AML-193 (cell line): ENCODE measurements at places on chromosomes 16 and 17.

GRCh38 chr16:31465788-31466370 lies 6.1 kb upstream of the TGFB1I1 start:
- no peak for DNase-seq

GRCh38 chr17:50947782-50948543 lies 81.8 kb upstream of the TOB1 start:
- no peak for DNase-seq

GRCh38 chr17:32491371-32492263 lies 4.8 kb downstream of the CDK5R1 start:
- DNase-seq, result no peak

DNA sequence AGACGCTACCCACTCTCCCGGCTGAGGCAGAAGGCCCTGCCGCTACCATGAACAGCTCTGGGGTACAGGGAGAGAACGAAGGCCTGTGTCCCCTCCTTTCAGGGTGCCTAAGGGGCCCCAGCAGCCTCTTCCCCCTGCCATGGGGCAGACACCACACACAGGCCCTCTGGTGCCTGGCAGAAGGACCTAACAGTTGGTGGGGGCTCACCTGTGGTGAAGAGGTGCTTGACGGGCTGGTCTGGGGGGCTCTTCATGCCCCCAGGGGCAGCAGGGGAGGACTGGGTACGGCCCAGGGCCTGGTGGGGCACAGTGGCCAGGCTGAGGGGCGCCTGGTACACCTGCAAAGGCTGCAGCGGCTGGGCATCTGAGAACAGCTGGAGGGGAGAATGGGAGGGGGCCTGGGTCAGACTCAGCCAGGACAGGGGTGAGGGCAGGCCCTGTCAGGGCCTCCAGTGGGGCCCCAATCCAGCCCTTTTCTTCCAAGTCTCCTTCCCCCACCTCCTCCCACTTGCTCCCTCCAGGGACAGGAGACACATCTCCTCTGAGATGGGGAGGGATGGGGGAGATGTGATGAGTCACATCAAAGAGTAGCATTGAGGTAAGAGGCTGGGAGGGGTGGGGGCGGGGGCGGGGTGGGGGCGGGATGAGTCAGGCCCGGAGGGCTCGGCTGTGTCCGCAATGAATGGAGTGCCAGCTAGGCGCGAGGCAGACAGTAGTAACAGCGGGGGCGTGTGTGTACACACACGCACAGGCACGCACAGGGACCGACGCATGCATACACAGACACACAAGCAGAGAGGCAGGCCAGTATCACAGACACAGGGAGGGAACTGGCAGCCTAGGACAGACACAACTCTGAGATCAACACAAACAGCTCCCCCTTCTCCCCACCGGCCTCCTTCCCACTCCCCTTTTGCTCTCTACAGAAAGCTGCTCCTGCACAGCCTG lies 16.1 kb downstream of the G6PC3 start:
- no peak for DNase-seq

GRCh38 chr16:30927789-30928378 lies 4.5 kb downstream of the FBXL19 start:
- DNase-seq, result no peak

DNA sequence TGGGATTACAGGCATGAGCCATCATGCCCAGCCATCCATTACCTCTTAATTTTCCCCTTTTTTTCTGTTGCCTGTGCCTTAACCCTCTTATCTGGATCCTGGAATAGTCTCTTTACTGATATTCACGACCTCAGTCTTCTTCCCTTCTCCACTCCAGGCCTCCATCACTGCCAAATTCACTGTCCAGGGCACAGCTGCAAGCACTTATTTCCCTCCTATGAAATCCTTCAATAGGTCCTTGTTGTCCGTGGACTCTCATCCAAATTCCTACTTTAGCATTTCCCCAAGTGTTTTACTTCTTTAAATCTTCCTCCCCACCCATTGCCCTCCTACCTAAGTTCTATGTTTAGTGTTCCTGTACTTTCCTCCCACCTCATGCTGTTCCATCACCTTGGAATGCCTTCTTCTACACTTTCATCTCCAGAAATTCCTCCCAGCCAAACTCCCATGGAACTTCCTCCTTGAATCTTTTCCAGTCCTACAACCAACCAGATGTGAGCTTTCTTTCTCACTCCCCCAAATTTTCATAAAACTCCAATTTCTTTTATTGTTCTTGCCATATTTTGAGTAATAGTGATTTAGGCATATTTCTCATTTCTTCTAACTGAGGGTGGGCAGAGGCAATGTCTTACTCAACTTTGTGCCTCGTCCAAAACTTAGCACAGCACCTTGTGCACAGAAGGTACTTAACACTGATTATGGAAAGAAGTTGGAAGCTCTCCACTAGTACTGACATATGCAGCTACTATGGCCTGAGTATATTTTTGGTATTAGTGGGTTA lies 35.3 kb downstream of the FAM20A start:
- DNase-seq, result no peak

- DNase-seq, result no peak
These were observed 19.1 kb downstream of the TRARG1 start for GRCh38 chr17:1298606-1299005.

GRCh38 chr16:65223335-65223734 lies 101.5 kb upstream of the CDH11 start:
- DNase-seq, result no peak

GRCh38 chr17:60077672-60078519 lies 825 bp downstream of the HEATR6 start:
- peak; percentile 69 for DNase-seq

DNA sequence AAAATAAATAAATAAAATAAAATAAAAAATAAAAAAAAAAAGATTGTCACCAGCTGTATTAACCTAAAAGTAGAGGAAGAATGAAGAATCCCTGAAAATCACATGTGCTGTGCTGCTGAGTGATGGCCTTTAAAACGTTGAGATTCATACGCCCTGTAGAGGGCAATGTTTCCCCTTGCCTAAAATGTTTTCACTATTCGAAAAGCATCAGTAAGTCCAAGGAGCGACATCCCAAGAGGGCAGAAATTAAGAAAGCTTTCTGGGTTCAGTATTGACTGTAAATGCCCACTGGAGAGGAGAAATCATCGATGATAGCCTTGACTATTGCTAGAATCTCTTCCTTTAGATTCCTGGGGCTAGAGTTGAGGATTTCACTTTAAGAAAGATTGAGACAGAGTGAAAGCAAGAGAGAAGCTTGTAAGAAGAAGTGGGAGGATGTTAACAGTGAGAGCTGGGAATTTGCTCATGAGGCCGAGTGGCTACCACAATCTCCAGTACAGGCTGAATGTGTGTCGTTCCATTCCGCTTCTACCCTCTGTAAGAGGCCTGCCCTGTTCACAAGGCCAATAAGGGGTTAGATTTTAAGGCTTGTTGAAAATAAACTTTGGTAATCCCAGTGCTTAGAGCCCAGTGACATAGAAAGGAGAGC lies 170.8 kb upstream of the FAM20A start:
- DNase-seq, result peak; percentile 76
